ENCODE measurements at places on chromosomes 6 and 20. TPM values are rescaled to one million over a fixed set of nuclear protein-coding genes. Genes with fewer than 3 reads are reported as not detected.
A peak's percentile ranks its signal among the peaks of the same experiment; 100 is the strongest.

DNA sequence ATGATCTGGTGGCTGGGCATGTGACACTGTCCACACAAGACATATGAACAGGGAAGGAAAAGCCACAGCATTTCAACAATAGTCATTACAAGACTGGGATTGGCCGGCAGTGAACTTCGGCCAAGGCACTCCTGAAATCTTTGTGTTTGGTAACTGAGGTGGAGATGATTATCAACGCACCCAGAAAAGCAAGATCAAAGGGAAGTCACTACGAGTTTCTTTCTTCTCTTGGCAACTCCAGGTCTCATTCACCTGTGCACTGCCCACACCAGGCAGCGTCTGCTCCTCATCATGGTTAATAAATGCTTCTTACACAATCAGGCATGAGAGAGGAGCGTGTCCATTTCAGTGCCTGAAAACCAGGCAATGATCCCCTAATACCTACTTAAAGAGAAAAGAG lies 20.5 kb upstream of the FOXC1 start:
- no peak for DNase-seq

Gene UNC93A
- not detected for total RNA-seq

Gene NKX2-2
- 2.0 TPM for total RNA-seq

Gene ULBP1
- 1.3 TPM for total RNA-seq

Gene ZSCAN23
- 1.0 TPM for total RNA-seq

DNA sequence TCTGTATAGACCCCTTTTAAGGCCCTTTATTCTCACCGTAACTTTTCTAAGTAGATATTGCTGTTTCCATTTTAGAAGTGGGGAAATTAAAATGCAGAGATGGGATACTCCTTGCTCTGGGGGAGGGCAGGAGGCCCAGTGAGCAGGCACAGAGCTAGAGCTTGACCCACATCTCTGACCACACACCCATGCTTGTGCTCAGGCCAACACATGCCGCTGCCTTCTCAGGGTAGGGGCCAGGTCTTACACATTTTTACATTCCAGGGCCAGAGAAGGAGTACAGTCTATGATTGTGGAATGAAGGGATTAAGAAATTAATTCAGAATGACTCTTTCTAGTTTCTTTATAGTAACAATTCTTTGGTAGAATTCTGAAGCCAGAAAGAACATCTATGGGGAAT lies 104.8 kb downstream of the SOBP start:
- DNase-seq: no peak

Gene NKX2-4
- not detected for total RNA-seq

GRCh38 chr6:46356543-46356942 lies 134.7 kb downstream of the RCAN2 start:
- no peak for DNase-seq

DNA sequence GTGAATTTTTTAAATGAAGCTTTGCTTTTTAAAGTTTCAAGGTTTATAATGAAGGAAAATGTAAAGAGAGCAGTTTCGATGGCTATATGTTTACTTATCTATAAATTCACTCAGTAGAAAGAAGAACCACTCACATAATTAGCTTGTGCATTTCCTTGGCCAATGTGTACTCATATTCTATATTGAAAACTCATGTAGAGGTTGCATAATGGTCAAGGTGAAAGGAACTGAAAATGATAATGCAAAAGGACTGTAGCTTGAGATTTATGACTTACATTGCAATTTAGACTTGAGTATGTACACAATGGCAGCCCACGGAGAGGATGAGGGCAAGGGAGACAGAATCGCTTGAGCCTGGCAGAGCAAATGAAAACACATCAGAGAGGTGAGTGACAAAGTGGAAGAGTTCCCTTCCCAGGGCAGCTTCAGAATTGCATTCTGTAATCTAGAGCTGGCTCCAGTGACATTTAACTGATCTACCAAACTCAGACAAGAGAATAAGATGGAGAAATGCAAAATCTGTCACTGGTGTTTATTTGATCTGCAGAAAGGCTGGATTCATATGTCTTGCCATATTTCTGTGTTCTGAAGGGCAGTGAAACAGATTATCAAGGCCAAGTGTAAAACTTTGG lies 191.8 kb downstream of the TMEM200A start:
- DNase-seq: no peak

DNA sequence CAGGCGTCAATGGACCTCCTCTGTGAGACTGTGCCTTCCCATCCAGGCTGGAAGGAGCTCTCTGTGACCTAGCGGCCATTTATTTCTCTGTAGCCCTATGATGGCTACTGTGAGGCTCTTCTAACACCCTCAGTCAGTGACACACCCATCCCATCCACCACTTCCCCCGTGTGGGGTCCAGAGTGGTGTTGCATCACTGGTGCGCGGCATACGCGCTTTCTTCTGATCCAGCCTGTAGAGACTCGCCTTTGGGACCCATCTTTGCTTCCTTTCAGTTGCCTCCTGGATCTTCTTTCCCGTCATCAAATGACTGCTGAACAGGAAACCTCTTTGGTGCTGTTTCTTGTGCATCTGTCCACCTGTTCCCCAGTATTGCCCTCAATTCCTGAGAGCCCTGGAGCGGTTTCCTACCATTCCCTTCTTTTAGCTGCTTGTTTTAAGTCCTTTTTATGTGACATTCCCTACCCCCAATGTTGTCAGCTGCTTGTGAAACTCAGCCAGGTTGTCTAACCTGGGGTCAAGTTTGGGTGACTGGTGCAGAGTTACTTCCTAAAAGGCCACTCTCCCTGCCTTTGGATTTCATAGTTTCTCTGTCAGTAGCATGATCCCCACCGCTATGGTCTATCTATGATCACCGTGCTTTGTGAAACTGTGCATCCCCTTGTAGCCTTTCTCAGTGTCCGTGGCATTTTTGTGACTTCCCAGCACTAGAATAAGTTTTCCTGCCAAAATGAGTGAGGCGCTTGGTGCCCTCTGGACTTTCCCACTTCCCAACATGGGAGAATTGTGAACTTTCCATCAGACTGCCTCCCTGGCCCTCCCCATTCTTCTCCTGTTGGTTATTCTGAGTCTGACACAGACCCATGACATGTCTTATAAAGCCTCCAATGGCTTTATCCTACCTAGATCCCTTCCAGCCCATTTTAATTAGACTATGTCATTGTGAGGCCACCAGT lies 5.7 kb downstream of the PRR3 start:
- DNase-seq: no peak

DNA sequence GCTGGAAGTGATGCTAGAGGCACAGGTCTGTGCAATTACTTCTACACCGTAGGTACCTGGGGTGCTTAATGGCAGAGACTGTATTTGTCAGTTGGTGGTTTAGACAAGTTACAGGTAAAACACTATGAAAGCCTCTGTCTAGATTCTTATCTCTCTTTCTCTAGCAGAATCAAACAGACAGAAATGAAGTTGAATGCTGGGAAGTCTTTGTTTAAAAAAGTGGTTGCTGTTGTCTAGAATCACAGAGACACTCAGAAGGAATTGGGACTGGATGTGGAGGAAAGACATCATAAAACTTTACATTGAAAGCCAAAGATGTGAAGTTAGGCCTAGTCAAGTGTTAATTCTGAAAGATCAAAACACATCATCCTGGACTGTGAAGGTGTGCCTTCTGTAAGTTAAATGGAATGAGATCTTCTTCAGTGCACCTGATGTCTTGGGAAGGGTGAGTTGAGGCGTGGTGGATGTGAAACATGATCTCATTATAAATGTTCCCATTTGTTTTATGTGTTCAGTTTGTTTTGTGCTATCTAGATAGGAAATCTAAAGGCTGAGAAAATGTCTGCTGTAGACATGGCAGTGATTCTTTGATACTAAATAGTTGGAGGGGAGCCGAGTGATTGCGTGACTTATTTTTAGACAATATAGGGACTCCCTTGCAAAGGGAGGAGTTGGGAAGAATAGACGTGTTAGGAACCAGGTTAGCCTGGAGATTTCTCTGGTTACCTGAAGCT lies 290.2 kb downstream of the SOX4 start:
- DNase-seq: no peak

- no peak for DNase-seq
These were observed 97.9 kb downstream of the ID4 start for GRCh38 chr6:19934996-19935591.

Gene TMX4
- 17.3 TPM for total RNA-seq

GRCh38 chr20:12040261-12040660 lies 122.6 kb downstream of the BTBD3 start:
- DNase-seq: no peak

- DNase-seq: no peak
These were observed 1136.0 kb downstream of the HACE1 start for GRCh38 chr6:103723438-103724322.

GRCh38 chr20:32350421-32350820 lies 7.7 kb upstream of the ASXL1 start:
- no peak for DNase-seq

Gene SPATA25
- total RNA-seq: 0.78 TPM

- DNase-seq: no peak
These were observed 63.3 kb downstream of the PSMB1 start for GRCh38 chr6:170489836-170490235.

DNA sequence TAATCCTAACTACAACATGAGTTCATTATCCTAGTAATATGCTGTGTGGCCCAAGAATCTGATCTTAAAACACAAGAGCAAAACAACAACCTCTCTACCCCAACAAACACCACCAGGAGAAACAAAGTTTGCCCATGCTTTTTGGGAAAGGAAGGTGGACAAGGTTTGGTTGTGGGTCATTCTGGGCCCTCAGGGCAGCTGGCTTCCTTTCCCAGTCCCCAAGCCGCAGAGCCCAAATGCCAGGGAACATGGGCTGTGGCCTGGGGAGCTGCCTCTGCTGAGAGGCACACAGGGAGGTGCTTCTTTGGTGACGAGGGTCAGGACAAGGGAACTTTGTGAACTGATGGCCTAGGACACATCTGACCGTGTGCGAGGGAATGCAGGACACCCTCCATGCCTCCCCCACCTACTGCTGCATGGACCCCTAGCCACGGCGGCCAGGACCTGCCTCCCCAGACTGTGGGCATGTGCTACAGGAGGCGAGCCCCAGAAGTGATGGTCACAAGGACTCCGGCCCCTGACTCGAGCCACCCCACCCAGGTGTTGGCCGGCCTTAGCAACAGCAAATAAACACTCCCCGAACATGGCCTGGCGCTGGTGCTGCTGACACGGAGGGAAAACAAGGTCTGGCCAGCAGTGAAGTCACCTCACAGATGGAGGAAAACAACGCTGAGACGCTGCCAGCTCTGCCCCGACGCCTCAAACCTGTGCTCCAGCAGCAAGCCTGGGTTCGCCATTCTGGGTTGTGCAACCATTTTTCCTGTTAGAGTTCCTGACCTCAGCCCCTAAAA lies 55.6 kb downstream of the RRBP1 start:
- peak; percentile 58 for DNase-seq

DNA sequence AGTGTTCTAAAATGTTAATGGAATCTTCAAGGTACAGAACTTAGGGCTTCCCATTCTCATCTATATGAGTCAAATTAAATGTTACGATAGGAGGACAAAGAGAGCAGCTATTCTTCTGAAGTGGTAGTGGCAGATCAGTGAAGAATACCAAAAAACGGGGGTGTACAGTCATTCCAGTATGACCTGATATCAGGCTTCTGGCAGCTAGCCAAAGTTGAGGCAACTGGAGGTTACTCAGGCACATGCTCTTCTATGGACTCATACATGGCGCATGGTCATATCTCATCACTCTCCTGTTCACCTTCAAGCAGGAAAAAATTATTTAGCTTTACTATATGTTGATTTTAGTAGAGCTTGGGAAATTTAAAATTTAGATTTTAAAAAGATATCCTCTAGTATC lies 1608.8 kb downstream of the GRIK2 start:
- DNase-seq: no peak

Gene C6orf141
- 2.7 TPM for total RNA-seq

DNA sequence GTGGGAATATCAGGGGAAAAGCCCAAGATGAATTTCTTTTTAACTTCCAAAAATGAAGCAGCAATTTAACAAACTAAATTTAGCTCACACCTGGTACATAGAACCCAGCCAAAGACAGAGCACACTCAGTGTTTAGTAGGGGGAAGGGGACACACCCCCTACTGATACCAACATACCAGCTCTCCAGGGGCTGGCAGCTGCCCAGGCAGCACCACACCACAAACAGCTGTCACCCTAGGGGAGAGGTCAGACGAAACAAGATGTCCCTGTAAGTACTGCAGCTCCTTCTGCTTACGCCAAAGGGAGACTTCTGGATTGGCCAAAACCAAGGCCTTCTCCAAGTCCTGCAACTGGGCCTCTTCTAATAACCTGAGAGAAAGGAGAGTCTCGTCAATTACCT lies 26.0 kb downstream of the MDN1 start:
- DNase-seq: no peak

- DNase-seq: no peak
These were observed 2.6 kb downstream of the NT5E start for GRCh38 chr6:85452441-85452881.

DNA sequence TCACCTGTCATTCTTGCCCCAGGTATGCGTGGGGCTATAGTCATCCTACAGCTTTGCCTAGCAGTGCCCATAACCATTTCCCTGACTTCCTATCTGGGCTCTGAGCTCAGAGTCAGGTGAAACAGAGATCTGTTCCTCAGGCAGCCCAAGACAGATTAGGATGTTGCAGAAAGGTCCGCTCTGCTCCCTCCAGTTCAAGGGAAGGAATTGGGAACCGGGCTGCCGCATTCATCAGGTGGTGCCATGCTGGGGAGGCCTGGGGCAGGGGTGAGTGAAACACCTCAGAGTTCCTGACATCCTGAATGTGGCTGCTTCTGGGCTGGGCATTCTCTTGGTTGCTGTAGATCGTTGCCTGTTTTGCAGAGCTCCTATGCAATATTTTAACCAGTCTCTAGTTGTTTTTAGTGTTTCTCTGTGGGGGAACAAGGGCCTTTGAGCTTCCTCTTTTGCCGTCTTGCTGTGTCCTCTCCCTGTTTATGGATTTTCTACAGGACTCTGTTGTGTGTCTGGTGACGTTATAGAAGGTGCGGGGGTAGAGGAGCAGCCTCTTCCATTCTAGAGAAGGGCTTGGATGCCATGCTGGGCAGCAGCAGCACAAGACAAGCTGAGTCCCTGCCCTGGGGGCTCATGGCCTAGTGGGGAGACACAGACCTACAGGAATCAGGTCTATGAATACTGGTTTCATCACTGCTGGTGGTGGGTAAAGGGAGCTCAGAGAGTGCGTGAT lies 9.2 kb downstream of the ENTPD6 start:
- DNase-seq: no peak

Gene DNAH8
- total RNA-seq: not detected

Gene PDE10A
- 1.7 TPM for total RNA-seq

GRCh38 chr6:87590990-87591389 lies 1.1 kb downstream of the ORC3 start:
- DNase-seq: no peak

GRCh38 chr6:159880412-159880975 lies 10.3 kb upstream of the MAS1 start:
- DNase-seq: no peak

DNA sequence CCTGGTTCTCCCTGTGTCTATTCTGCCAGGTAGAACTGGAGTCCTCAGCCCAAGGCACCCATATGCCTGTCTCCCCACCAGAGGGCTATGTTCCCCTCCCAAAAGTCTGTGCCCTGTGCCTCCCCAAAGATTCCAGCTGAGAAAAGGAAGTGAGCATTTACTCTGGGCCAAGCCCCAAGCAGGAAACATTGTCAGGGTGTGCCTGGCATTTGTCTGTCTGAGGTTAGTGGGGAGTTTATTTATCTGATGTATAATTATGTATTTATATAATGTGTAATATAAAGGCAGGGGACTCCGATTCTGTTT lies 5.6 kb downstream of the GDF5 start:
- no peak for DNase-seq
